ENCODE measurements at places on chromosomes 4 and X.

GRCh38 chr4:85474356-85474755, 594 bp upstream of the ARHGAP24 start:
- H3K36me3 ChIP-seq = no peaks in the 10 kb centered on the region
- H3K4me1 ChIP-seq = peaks cover 8% of the 10 kb centered on the region
- no peak overlapping the region for H3K4me3 ChIP-seq
- no peak for DNase-seq

- DNase-seq = no peak
- peaks cover 5% of the 10 kb centered on the region for H3K27me3 ChIP-seq
- no peaks in the 10 kb centered on the region for H3K36me3 ChIP-seq
- no peak overlapping the region for H3K27ac ChIP-seq
These were observed 42.0 kb upstream of the FBXW7 start for GRCh38 chr4:152577708-152578396.

- H3K27ac ChIP-seq = no peak overlapping the region
- H3K4me3 ChIP-seq = no peak overlapping the region
- no peaks in the 10 kb centered on the region for H3K4me1 ChIP-seq
- no peak for DNase-seq
- no peaks in the 10 kb centered on the region for H3K36me3 ChIP-seq
These were observed 69.2 kb upstream of the PLS3 start for GRCh38 chrX:115491766-115492165.

GRCh38 chrX:20394451-20394850, 127.7 kb upstream of the RPS6KA3 start:
- H3K27ac ChIP-seq = no peak overlapping the region
- H3K4me3 ChIP-seq = no peak overlapping the region
- peaks cover 7% of the 10 kb centered on the region for H3K4me1 ChIP-seq

- no peak overlapping the region for H3K27ac ChIP-seq
- H3K4me1 ChIP-seq = peaks cover 21% of the 10 kb centered on the region
- H3K4me3 ChIP-seq = no peak overlapping the region
- DNase-seq = peak; percentile 21
- no peaks in the 10 kb centered on the region for H3K27me3 ChIP-seq
- no peaks in the 10 kb centered on the region for H3K36me3 ChIP-seq
These were observed 55.6 kb downstream of the MAP7D2 start for GRCh38 chrX:20060961-20061748.

DNA sequence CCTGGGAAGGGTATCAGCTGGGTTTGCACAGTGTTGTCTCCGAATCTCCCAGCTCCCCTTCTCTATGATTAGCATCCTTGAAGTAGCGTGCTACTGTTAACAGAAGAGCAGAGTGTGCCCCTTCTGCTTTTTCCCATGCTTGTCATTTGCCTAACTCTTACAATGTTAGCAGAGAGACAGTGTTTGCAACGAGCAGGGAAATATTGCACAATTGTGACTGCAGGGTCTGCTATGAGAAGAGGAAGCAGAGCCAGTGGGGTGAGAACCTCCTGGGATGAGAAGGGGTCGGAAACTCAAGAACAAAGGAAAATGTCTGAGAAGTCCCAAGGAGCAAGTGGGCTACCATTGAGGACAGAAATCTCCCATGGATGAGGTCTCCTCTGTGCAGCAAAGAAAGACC, 7.8 kb upstream of the CHRNA9 start:
- DNase-seq = no peak
- no peaks in the 10 kb centered on the region for H3K36me3 ChIP-seq
- H3K4me3 ChIP-seq = no peak overlapping the region
- H3K27me3 ChIP-seq = no peaks in the 10 kb centered on the region

DNA sequence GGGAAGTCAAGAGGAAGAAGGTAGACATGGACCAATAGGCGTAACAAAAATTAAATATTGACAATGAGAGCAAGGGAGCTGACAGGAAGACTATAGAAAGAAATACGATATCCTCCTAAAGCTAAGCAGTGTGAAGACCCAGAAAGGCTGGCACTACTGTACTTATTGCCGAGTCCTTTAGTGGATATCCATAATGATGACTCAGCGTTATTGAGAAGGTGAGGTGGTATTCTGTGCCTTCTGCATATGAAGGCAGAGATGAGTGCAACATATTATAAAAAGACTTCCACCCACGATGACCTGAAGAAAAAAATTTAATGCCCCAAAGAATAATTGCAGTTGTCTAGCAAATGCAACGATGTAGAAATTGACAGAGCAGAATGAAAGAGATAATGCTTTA, 13.0 kb upstream of the MCF2 start:
- H3K36me3 ChIP-seq = peaks cover under 1% of the 10 kb centered on the region
- no peak for DNase-seq
- no peak overlapping the region for H3K4me3 ChIP-seq

DNA sequence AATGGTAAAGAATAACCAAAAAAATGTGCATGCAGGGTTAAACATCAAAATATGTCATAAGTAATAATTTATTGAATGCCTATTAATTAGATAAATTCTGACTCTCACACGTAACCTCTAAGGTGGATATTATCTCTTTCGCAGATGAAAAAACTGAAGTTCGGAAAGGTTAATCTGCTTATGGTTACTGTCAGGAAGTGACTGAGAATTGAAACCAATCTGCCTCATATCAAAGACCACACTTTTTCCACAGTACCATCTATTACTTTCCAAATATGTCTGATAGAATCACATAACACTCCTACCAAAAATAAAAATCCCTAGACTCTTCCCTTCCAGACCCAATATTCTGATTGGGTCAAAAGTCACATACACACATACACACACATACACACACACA, 6.2 kb downstream of the CHIC2 start:
- no peaks in the 10 kb centered on the region for H3K27me3 ChIP-seq
- peaks cover 35% of the 10 kb centered on the region for H3K36me3 ChIP-seq
- peak overlapping the region; percentile 65 for H3K4me3 ChIP-seq
- peak overlapping the region; percentile 81 for H3K27ac ChIP-seq
- DNase-seq = no peak

DNA sequence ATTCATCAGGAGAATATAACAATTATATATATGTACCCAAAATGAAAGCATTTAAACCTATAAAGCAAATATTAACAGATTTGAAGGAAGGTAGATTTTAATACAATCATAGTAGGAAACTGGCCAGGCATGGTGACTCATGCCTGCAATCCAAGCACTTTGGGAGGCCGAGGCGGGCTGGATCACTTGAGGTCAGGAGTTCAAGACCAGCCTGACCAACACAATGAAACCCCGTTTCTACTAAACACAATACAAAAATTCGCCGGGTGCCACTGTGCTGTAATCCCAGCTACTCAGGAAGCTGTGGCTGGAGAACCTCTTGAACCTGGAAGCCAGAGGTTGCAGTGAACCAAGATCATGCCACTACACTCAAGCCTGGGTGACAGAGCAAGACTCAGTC, 118.3 kb downstream of the KCNIP4 start:
- no peak for DNase-seq
- H3K4me1 ChIP-seq = no peaks in the 10 kb centered on the region
- no peaks in the 10 kb centered on the region for H3K27me3 ChIP-seq

DNA sequence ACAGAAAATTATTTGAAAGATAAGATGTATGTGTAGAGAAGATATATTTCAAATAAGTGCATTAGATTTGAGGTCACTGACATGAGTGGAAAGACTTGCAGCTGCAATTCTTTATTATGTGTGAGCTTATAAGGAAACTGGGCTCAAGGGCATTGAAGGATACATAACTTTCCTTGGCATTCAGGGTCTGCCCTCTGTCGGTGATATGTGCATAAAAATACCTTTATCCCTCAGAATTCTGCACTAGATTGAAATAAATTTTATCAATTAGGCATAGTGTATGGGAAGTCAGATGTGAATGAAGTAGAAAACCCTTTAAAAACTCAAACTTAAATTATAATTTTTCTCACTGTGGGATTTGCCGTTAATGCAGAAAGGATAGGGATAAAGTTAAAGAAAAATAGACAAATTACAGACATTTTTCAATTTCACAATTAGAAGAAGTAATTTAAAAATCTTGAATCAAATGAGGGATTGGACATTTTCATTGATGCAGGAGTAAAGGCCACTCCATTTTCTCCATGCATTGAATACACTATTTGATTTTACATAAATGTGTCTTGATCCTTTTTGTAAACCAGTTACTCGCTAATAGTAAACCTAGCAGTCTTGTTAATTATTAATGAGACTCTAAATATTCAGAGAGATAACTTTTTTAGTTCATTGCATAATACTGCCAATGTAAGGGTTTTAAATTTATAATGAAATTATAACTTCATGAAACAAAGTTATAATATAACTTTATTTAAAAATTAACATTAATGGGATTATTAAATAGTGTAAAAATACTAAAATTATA, 21.0 kb upstream of the ETNPPL start:
- H3K36me3 ChIP-seq = no peaks in the 10 kb centered on the region
- no peaks in the 10 kb centered on the region for H3K4me1 ChIP-seq
- H3K27me3 ChIP-seq = no peaks in the 10 kb centered on the region
- no peak overlapping the region for H3K4me3 ChIP-seq

DNA sequence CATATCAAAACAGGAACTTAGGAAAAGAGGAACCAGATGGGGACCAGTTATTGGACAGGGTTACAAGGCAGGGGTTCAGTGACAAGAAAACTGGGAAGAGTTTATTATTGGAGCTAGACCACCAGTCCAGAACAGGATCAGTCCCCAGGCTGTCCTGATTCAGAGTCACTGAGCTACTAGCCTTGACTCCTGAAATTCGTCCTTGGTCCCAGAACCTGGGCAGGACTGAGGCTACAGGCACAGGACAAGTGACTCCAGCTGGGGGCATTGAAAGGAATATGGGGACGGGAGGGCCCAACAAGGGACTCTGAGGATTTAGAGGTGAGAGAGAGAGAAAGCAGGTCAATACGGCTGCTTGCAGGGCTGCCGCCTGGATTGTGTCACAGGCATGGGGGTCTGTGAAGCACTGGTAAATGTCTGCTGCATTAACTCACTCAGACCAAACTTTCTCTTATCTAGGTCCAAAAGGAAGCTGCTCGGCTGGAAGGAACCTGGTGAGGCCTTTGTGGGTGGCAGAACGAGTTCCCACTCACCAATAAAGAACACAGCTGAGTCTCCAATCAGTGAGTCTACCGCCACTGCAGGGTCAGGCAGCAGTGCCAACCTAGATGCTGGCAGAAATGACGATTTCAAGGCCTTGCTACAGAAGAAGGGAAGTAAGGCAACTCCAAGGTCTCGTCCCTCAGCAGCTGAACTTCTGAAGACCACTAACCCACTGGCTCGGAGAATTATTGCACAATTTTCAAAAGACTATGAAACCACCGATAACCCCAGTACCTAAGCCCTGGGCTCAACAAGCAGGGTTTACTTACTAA, 11.3 kb upstream of the RTL5 start:
- H3K36me3 ChIP-seq = no peaks in the 10 kb centered on the region
- DNase-seq = no peak
- H3K27ac ChIP-seq = no peak overlapping the region
- peaks cover 11% of the 10 kb centered on the region for H3K27me3 ChIP-seq

- H3K27ac ChIP-seq = no peak overlapping the region
- peaks cover 39% of the 10 kb centered on the region for H3K27me3 ChIP-seq
- no peaks in the 10 kb centered on the region for H3K36me3 ChIP-seq
These were observed 379 bp downstream of the PDGFC start for GRCh38 chr4:156971165-156971675.

DNA sequence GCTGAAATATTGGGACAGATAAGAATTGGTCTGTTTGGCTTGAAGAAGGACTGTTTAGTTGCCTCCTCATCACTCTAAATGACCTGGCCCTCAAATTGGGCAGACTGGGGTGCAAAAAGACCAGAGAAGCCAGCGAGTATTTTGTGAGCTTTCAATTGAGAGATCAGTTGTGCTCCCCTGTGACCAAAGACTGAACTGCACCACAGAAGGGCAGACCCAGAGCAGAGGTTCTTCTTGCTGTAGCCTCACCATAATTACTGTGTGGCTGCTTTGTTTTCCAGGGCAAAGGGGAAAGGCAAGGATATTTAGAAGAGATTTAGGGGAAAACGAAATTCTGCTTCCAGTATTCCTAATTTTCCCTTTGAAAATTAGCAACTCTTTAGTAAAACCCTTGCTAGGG, 104.0 kb upstream of the MBNL3 start:
- DNase-seq = no peak
- no peaks in the 10 kb centered on the region for H3K4me1 ChIP-seq
- H3K27me3 ChIP-seq = no peaks in the 10 kb centered on the region
- H3K36me3 ChIP-seq = no peaks in the 10 kb centered on the region
